ENCODE measurements at places on chromosomes 11 and 22.

- DNase-seq, result no peak
These were observed 94.6 kb upstream of the ALKBH3 start for GRCh38 chr11:43786016-43786415.

DNA sequence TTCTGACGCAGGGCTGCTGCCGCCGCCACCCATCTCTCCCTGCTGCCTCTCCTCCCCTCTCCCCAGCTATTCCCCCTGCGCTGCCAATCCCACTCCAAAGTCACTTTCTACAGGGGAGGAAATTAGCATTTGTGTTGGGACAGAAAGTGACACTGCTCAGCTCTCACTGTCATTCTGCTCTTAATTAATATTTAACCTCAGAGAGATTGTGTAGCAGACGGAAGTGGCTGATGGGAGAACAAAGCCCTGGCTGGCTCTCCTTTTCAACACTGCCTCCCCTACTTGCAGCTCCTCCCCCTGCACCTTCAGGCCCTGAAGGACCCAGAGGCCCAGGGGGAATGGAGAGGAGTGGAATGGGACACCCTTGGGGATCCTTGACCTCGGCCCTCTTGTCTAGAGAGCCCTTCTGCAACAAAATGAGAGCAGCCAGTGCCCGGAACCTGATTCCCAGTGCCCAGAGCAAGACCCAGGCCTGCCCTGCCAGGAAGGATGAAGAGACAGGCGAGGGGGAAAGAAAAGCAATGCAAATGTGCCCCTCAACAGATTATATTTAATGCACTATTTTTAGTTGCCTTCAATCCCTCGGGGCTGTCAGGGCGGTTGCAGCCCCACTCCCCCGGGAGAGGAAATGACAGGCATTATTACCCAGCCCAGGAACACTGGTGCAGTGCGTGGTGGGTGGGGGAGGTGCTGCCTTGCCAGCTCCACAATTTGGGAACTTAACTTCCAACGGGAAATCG is 14.6 kb upstream of the NRGN start:
- no peak for DNase-seq

- DNase-seq, result no peak
These were observed 35.9 kb downstream of the MAP6 start for GRCh38 chr11:75632962-75633361.

- peak; percentile 66 for DNase-seq
These were observed 139.5 kb downstream of the COMMD9 start for GRCh38 chr11:36149538-36150242.

DNA sequence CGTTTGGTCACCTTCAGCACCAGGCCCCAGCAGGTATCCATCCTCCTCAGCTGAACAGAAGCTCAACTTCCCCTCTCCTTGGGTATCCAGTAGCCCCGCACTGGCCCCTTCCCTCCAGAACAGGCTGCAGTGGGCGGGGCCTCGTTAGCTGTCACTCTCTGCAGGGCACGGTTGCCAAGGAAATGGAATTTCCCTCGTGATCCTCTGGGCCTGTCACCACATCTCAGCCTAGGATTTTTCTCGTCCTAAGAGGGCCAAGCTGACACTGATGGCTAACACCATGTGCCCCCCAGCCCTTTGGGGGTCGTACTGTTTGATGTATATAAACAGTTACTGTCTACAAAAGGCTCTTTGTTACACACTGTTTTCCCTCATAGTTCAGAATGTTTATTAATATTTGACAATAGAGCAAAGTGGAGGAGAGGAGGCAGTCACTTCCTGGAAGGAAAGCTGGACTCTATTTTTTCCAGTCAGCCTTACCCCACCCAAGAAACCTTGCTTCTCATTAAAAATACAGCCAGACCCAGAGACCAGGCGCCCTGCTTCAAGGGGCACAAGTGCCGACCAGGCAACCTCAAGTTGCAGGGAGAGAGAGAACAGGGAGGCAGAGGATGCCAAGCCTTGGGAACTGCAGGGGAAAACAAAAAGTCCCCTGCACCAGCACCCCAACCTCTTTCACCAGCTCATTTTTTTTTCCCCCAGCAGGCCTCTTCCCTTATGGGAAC is 44.5 kb downstream of the FEZ1 start:
- DNase-seq, result peak; percentile 70

Measured in heart left ventricle (tissue), 16 donors.